ENCODE measurements at places on chromosomes 3 and 15.

DNA sequence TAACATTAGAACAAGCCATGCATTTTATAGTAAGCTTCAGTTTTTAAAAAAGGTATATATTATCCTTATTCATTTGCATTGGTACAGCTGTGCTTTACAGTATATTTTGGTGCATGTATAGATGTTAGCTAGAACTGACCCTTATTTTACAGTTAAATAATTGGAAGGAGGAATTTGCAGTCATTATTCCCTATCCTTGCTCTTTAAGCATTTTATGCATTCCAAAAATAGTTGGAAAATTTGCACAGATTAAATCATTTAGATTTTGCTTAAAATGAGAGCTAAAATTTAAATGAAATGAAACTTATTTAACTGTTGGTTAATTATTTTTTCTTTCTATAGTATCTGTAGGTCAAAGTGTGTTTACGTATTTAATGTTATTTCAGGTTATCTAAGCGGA, 667.1 kb downstream of the NAALADL2 start:
- no peak for DNase-seq

- no peak for DNase-seq
Measured at GRCh38 chr3:10459954-10460754, 45.2 kb downstream of the ATP2B2 start.

- DNase-seq, result no peak
Measured at GRCh38 chr15:60731583-60732130, 252.7 kb upstream of the ICE2 start.

DNA sequence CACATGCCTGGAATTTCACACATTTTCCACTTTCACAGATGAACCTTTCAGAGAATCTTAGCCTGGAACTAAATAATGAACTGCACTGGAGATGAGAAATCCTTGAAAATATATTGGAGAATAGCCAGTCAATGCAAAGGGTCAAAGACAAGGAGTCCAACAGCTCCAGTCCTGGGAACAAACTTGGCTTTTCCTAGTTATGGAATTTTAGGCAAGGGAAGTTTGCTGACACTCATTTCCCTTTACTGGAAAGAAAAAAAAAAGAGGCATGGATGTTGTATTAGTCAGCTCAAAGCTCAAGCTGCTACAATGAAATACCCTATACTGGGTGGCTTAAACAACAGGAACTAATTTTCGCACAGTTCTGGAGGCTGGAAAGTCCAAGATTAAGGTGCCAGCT, 690.8 kb upstream of the ARPP21 start:
- DNase-seq, result no peak

- no peak for DNase-seq
Measured at GRCh38 chr15:88177451-88177850, 79.1 kb downstream of the NTRK3 start.

DNA sequence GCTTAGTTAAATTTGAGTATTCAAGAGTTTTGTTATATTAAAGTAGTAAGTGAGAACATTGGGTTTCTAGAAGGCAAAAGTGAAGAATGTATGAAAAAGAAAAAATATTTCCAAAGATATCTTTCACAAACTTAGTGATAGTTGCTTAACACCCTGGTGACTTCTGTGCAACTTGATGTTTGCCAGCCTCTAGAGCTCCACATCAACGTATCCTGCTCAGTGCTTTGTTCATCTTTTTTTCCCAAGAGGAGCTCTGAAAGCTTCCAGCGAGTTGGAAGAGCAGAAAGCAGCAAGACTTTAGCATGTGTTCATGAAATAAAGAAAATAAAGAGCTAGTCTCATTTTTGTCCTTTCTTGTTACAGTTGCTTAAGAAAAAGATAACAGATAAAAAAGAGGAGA, 225.5 kb downstream of the GRM7 start:
- DNase-seq, result no peak

GRCh38 chr15:98324341-98324970, 323.9 kb upstream of the IGF1R start:
- DNase-seq, result no peak

- DNase-seq, result no peak
Measured at GRCh38 chr3:40477666-40478065, 744 bp downstream of the ZNF619 start.

GRCh38 chr3:60703956-60704736, 547.1 kb downstream of the FHIT start:
- no peak for DNase-seq

- DNase-seq, result no peak
Measured at GRCh38 chr15:41511899-41512369, 1.7 kb downstream of the LTK start.

DNA sequence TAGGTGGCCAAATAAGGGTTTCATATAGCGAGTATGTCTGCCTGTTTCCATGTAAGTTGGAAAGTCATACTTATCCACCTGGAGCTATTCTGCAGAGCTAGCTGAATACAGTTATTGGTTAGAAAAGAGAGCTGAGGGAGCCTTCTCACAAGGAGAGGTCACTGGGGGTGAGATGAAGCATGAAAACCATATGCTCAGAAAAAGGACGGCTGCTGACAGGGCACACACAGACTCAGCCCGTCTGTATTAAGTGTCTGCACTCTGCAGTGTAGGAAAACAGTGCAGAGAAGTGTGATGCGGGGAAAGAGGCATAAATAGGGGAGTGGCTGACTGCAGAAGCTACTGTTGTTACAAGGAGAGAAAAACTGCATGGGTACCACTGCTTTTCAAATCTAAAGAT, 58.2 kb downstream of the C3orf70 start:
- DNase-seq, result no peak

GRCh38 chr3:141305436-141305835, 62.9 kb upstream of the ZBTB38 start:
- no peak for DNase-seq

- no peak for DNase-seq
Measured at GRCh38 chr3:97278506-97278905, 464.1 kb downstream of the EPHA6 start.

- DNase-seq, result no peak
Measured at GRCh38 chr3:37862903-37863815, 1.5 kb downstream of the CTDSPL start.

DNA sequence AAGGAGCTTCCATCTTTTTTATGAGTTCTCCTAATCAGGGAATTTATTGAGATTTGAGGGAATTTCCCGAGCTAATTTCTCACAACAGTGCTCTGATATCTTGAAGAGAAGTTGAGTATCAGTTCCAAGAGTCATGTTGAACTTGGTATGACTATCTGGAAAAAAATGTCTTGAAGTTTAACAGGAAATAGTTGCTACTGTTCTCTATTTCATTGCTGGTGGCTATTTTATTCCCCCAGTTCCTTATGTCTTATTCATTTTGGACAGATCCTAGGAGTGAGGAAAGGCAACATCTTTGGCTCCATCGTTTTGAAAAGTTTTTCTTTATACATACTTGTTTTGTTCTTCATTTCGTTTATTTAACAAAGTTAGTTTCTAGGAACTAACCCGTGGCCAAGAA, 307.8 kb upstream of the AGTR1 start:
- DNase-seq, result no peak

- no peak for DNase-seq
Measured at GRCh38 chr3:138850151-138850550, 15.4 kb upstream of the PIK3CB start.

DNA sequence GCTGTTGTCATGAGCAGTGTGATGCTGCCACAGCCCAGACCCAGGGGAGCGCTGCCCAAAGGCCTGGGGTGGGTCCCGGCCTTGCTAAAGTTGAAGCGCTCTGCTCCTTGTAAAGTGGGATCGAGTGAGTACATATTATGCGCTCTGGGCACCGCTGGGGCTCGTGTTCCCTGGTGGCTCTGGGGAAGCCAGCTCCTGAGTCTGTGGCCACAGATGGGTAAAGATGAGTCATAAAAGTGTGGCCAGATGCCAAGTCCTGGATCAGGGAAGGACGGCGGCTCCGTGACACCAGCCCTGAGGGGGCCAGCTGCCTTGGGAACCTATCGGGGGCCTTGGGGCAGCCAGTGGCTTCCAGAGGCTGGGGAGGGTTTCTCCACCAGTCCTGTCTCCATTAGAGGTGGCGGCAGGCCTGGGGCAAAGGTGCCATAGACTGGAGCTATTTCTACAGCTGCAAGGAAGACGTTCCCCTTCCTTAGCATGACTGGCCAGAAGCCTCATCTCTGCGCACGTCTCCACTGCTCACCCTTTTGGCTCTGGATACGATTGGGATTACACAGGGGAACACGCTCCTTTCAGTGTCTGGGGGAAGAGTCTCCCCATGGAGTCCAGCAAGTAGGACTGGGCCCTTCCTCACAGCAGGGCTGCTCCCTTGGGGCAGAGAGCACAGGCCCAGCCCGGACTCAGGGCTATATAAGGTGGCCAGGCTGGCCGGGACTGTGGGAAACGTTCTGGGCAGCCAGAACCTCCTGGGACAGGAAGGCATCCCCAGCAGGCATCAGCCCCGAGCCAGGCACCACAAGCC, 1.2 kb upstream of the ITIH4 start:
- DNase-seq, result no peak

- DNase-seq, result no peak
Measured at GRCh38 chr3:161050935-161051334, 54.2 kb downstream of the B3GALNT1 start.

- no peak for DNase-seq
Measured at GRCh38 chr3:157127268-157127667, 32.7 kb downstream of the CCNL1 start.

GRCh38 chr3:129065720-129066073, 5.1 kb downstream of the GP9 start:
- no peak for DNase-seq

- no peak for DNase-seq
Measured at GRCh38 chr15:81297147-81297572, 26.8 kb downstream of the STARD5 start.

GRCh38 chr15:68518046-68518445, 60.7 kb upstream of the CORO2B start:
- DNase-seq, result no peak

DNA sequence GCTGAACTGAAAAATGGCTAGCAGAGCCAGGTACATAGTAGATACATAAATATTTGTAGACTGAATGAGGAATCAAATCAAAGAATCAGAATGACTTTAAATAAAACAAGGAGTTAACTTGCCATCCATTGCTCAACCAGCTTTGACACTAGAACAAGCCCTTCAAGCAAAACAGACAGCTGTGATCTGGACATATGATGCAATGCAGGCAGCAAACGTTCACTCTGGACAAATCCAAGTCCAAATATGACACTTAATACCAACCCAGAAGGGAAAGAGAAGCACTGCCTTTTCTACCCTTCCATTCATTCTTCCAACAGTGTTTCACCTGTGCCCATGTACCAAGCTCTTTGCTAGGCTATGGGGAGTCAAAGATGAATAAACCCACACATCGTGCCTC, 4.5 kb downstream of the THRB start:
- DNase-seq, result no peak

DNA sequence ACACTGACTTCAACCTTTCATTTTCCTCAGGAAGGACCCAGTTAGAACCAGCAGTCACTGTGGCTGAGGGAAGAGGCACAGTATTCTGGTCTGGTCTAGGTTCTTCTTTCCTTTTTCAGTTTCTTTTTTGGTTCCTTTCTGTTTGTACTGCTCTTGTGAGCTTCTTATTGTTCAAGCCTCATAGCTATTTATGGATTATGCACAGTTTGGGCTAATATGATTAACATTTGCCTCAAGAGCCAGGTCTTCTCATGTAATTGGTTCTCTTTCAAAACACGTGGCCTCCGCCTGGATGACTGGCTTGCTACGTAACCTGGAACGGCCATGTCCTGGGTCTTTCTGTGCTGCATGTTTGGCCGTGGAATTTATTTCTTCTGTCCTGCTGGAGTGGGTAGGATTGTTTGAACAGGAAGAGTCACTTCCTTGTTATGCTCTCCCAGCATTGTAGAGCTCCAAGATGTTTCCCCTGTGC, 43.3 kb downstream of the RBMS3 start:
- peak; percentile 15 for DNase-seq

DNA sequence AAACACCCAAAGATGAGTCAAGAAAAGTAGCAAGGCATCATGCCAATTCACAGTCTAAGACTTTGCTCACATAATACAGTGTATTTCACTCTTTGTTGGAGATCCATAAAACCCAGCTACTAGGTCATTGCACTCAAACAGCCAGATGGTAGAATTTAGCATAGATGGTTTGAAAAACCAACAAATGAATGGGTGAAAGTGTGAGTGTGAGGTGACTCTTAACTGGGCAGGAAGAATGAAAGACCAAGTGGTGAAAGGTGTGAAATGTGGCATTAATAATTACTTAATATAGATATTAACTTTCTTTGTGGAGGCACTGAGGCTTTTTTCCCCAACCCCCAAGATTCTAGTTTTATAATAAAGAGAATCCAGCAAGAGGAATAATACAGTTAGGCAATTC, 159.5 kb downstream of the SQOR start:
- DNase-seq, result no peak

DNA sequence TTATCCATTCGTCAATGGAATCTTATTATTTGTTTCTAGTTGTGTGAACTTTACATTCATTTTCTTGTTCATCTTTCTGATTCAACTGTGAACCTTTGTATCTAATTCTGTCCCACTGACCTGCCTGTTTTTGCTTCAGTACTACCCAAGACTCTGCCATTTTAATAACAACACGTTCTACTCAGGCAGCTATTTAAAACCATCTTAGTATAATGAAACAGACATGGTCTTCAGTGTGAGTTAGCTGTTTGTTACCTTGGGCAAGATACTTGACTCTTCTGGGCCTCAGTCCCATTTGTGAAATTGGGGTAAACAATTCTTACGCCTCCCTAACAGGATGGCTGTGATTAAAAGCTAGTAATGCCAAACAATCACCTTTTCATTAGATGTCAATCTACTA, 1.6 kb downstream of the BTBD1 start:
- DNase-seq, result no peak

- peak; percentile 56 for DNase-seq
Measured at GRCh38 chr3:27360113-27361078, 8.8 kb downstream of the NEK10 start.

DNA sequence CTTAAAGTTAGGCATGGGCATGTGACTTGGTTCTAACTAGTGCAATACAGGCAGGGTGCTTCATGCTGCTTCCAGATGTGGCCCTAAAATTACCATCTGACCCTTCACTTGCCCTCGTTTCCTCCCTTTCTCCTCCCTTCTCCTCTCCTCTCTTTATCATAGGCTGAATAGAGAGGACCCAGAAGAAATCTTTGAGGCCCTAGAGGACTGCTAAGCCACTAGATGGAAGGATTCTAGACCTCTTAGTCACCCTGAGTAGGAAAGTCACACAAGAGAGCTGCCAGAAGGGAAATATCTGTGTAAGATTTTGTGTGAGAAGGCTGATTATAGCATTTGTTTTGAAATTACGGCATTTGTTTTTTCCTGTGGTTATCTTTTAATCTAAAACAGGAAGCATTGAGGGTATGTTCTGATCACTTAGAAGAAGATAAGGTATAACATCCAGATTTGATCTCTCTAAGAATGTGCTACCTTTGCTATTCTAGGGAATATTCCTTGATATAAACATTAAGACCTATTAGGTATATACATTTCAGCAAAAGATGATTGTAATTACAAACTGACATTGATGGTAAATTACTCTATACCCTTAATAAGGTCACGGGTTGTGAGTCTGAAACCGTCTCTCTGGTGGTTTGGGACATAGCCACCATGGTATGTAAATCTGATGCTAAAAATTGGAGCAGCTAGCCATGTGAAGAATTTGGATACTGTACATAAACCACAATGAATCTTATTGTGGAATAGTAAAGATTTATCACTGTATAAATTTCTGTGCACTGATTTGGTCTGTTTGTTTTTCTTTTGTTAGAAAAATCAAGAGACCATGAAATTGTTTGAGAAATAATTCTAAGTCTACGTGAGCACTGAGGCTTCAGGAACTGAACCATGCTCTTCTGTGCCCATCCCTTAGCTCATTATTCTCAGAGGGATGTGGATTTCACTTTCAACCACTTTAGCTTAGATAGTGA, 84.1 kb downstream of the TP63 start:
- no peak for DNase-seq

All from Panc1 (cell line).